Glutamatergic neuron (in vitro differentiated cells): ENCODE measurements at places on chromosomes 16 and 17. TPM values are rescaled to one million over a fixed set of nuclear protein-coding genes. Genes with fewer than 3 reads are reported as not detected.

- H3K4me1 ChIP-seq, result peaks cover 17% of the 10 kb centered on the region
- peak overlapping the region; percentile 61 for H3K4me3 ChIP-seq
- peaks cover 21% of the 10 kb centered on the region for H3K36me3 ChIP-seq
- H3K27me3 ChIP-seq, result peaks cover 5% of the 10 kb centered on the region
Measured at GRCh38 chr16:56246051-56246817, 54.9 kb downstream of the GNAO1 start.

GRCh38 chr17:82776454-82776853, 24.6 kb downstream of the TBCD start:
- H3K36me3 ChIP-seq, result no peaks in the 10 kb centered on the region
- no peak for DNase-seq
- H3K27ac ChIP-seq, result no peak overlapping the region
- no peak overlapping the region for H3K4me3 ChIP-seq
- peaks cover 8% of the 10 kb centered on the region for H3K4me1 ChIP-seq

DNA sequence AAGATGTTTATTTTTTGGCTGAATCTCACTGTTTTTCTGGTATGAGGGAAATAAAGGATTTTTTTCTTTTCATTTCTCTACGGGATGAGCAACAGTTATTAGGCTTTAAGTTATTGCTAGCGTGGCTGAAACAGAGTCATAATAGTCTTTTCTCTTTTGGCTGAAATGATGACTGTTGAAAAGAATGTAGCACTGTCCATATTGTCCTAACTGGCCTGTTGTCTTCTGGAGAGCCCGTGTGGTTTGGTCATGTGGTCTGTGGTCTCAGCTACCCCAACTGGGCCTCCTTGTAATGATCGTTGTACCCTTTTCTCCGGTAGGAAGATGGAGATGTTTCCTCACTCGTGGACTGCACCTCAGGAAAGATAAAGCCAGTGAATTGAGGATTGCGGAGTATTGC, 36.6 kb downstream of the EPN2 start:
- H3K27ac ChIP-seq, result no peak overlapping the region
- no peak for DNase-seq
- peaks cover 2% of the 10 kb centered on the region for H3K27me3 ChIP-seq
- no peaks in the 10 kb centered on the region for H3K36me3 ChIP-seq
- H3K4me1 ChIP-seq, result peaks cover 6% of the 10 kb centered on the region

- peaks cover 11% of the 10 kb centered on the region for H3K27me3 ChIP-seq
- H3K4me3 ChIP-seq, result no peak overlapping the region
- H3K36me3 ChIP-seq, result peaks cover 8% of the 10 kb centered on the region
- H3K27ac ChIP-seq, result no peak overlapping the region
- no peak for DNase-seq
Measured at GRCh38 chr17:17416007-17416399, 60.8 kb upstream of the MED9 start.

DNA sequence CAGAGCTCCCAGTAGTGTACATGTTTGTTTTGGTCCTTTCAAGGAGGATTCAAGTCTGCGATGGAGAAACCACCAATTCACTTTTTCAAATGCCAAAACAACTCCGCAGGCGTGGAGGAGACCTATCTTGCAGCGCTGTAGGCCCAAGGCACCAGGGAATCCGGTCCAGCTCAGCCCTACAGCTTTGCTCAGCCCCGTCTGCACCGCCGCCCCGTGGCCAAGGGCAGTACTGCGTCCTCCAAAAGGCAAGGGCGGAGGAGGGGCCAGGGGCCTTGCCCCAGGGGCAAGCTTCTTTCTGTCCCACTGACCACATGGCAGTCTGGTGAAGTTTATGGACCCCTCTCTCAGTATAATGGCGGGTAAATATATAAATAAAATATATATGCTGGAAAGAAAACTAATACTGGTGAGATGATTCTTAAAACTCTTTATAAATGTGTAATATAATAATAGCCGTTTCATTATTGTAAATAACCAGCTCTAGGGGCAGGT, 709 bp upstream of the CD300LG start:
- peaks cover 2% of the 10 kb centered on the region for H3K4me1 ChIP-seq
- no peak overlapping the region for H3K27ac ChIP-seq
- DNase-seq, result peak; percentile 95
- H3K27me3 ChIP-seq, result peaks cover 3% of the 10 kb centered on the region
- H3K4me3 ChIP-seq, result no peak overlapping the region
- no peaks in the 10 kb centered on the region for H3K36me3 ChIP-seq

DNA sequence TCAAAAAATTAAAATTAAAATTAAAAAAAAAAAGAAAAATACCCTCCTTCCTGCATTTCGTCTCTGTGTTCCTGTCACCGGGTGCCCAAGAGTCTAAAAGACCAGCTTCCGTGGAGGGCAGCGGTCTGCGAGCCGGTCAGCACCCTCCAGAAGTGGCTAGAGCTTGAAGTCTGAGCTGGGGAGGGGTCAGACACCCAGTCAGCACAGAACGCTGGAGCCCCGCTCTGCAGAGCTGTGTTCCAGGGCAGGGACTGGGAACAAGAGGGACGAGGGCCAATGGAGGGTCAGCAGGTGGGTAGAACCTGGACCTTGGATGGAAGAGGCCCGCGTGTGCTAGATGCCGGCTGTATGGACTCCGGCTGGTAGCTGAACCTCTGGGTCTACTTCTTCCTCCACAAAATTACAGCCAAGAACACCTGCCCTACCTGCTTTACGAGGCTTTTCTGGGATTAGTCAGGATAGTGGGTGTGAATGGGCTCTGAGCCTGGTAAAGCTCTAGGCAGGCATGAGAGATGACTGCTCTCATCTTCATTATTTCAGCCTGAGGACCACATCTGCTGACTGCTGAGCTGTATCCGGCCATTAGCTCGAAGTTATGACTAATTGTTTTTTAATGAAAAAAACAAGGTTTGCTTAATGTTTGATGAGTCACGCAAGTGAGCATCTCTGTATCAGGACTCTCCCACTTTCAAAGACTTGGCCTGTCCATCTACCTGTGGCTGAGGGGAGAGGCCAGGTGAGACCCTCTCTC, 5.9 kb downstream of the TRPV1 start:
- DNase-seq, result no peak
- no peak overlapping the region for H3K4me3 ChIP-seq
- no peaks in the 10 kb centered on the region for H3K36me3 ChIP-seq
- peaks cover 1% of the 10 kb centered on the region for H3K4me1 ChIP-seq
- H3K27ac ChIP-seq, result no peak overlapping the region

DNA sequence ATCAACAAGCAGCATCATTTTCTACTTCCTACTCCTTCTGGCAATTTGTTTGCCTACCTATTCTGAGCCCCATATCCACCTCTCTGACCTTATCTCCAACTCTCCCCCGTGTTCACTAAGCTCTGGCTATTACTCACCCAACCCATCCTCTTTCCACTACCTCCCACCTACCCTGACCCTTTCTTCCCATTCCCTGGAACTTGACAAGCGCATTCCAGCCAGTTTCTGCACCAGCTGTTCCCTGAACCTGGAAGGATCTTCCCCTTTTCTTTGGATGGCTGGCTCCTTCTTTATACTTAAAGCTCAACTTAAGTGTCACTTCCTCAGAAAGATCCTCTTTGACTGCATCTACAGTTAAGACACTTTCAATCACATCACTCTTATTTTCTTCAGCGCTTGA, 2.2 kb downstream of the DCUN1D3 start:
- no peaks in the 10 kb centered on the region for H3K36me3 ChIP-seq
- peak overlapping the region; percentile 16 for H3K4me3 ChIP-seq
- no peak for DNase-seq

Gene IKZF3
- total RNA-seq, result not detected

Gene LASP1
- total RNA-seq, result 66.6 TPM

Gene CD300E
- not detected for total RNA-seq

Gene GNG13
- not detected for total RNA-seq

Gene CORO6
- 1.4 TPM for total RNA-seq

Gene CD79B
- not detected for total RNA-seq
